Choroid plexus epithelial cell (primary cell): ENCODE measurements at places on chromosomes 5 and 9.

DNA sequence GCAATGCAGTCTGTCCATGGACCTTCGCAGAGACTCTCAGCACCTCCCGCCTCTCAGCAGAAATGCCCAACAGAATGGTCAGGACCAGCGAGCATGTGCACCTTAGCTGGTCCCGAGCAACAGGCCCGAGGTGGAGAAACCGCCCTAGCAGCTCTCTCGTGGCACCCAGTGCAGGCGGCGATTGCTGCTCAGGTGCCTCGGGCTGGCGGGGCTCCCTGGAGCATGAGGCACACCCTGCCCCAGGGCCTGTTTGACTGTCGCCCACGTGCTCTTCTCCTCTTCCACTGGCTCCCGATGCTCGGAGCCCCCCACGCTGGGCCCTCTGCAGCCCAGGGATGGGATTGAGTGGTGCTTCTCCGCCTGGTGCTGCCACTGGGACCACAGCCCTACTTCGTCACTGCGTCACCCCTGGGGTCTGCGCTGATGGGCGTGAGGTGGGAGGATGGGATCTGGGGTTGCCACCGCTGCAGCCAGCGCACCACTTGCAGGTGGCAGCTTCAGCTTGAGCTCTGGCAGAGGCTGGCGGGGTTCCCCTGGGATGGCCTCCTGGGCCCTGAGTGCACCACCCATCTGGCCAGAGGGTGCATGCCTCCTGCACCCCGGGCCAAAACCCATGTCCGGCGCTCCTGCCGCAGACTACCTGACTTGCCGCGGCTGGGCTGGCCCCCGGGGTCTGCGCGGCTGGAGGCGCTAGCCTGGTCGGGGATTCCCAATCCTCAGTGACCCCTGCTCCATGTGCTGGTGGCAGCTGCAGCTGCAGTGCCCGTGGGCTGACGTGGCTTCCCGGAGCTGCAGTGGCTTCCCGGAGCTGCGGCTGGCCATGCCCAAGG, 244.2 kb downstream of the FOXD4L6 start:
- no peak for DNase-seq

- DNase-seq: no peak
Measured at GRCh38 chr5:61000887-61001286, 55.9 kb downstream of the NDUFAF2 start.

DNA sequence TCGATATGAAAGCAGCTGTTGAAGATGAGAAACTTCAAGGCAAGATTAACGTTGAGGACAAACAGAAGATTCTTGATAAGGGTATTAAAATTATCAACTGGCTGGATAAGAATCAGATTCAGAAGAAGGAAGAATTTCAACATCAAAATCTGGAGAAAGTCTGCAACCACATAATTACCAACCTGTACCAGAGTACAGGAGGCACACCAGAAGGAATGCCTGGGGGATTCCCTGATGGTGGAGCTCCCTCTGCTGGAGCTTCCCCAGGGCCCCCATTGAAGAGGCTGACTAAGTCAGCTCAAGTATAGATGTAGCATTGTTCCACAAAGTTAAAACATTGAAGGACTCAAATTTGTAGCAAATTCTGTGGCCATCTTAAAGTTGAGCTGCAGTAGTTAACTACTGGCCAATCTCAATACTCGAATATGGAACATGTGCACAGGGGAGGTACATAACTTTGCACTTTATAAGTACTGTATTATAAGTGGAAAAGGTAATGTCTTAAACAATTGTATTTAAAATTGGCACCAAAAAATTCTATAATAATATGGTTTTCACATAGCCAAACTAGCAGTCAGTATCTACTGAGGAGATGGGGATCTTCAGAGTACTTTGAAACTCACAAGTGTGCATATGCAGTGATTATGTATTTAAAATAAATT, 237.5 kb downstream of the CHSY3 start:
- DNase-seq: peak; percentile 63

DNA sequence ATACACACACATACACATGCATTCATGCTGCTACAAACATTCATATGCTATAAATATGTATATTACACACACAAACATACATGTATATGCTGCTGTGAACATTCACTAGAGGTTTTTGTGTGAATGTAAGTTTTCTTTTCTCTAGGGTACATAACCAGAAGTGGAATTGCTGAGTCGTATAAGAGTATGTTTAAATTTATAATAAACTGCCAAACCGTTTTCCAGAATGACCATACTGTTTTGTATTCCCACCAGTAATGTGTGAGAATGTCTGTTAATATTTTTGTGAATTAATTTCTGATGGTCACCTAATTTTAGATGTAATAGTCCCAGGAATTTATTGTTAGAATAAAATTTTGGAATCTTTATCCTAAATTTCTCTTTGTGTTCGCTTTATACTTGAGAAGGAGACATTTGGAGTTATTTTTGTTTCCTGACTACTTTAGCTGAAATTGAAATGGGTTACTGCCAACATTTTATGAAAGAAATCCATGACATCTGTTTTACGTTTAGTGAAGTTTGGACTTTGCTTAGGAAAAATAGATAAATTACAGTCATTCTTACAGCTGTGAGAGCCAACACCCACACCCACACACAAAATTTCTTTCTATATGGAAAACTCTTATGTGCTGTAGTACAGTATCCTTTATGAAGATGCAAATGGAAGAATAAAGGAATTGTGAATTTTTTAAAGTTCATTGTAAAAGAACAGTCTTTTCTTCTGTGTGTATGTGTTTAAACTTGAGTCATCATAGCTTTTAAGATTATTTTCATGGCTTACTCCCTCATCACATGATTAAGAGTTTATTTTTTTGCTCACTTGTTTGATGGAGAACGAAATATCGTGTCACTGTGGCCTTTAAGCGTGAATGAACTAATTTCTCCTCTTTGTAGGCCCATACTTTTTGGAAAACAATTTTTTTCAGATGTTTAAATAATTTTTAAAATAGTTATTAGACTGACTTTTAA, 24.3 kb downstream of the CENPP start:
- peak; percentile 43 for DNase-seq

DNA sequence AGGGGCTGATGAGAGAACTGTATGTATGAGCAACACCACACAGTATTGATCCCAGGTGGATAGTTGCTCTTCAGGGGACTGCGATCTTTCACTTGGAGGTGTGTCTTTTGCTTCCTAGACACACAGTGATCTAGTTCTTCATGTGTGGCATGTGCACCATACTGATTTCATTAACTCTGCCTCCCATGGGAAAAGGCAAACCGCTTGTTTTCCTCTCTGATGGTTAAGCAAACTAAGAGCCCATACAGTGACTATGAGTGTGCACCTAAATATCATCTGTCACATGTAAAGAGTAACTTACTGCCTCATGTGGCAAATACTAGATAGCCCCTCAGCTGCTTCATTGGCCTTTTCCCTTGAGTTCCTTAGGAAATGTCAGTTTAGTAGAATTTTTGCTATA, 147.3 kb downstream of the TLE4 start:
- DNase-seq: no peak

DNA sequence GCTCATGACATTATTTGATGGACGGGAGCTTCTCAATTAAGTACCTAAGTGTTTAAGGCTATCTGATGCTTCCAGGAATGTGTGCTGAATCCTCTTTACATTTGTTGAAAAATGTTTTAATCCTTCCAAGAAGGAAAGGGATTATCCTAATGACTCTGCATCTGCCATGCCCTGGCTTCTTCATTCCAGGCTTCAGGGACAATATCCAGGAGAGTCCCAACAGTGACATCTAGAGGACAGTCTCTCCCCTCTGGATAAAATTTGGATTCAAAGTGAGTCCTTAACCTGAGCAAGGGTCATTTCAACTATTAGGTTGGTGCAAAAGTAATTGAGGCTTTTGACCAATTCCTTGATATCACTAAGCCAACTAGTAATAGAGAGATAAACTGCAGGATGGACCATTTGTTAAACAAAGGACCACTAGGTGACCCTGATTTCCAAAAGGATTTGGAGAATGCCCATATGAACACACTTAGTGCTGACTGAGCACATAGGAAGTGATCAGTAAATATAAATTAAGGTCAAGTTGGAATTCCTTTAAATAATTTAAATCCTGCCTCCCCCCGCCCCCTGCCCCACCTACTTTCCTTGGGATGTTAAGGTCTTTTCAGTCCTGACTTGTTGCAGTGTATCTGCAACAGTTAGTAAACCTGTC, 19.1 kb downstream of the TNFSF8 start:
- DNase-seq: peak; percentile 58

DNA sequence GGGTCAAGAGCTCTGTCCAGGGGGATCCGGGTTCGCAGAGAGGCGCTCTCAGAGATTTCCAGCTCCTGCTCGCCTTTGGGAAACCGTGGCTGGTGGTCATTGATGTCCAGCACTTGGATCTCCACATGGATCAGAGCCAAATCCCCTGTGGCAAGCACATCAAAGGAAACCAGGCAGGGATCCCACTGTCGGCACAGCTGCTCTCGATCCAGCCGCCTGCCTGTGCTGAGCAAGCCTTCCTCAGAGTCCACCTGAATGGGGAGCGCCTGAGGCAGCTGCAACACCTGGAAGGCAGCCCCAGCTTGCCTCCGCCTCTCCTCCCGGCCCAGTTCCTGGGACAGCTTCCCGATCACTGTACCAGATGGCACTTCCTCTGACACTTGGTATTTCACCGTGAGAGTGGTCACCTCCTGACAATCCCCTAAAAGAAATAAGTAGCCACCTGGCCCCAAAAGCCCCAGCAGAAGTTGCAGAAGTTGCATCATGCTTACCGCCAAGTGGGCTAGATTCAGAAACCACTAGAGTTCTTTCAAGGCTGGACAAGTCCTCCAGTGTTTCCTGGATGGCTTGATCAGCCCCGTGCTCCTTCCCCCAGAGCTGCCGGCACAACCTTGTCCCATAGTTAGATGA, 520 bp downstream of the PCDH12 start:
- DNase-seq: no peak

GRCh38 chr9:28820741-28821140, 1247.5 kb upstream of the C9orf72 start:
- DNase-seq: no peak

DNA sequence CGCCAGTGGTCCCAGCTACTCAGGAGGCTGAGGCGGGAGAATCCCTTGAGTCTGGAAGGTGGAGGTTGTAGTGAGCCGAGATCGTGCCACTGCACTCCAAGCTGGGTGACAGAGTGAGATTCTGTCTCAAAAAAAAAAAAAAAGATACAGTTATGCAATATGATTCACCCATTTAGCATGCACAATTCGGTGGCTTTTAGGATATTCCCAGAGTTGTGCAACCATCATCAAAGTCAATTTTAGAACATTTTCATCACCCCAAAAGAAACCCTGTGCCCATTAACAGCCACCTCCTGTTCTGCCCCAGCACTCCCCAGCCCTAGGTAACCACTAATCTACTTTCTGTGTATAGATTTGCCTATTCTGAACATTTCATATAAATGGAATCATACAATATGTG, 4.3 kb upstream of the DHFR start:
- DNase-seq: peak; percentile 38

DNA sequence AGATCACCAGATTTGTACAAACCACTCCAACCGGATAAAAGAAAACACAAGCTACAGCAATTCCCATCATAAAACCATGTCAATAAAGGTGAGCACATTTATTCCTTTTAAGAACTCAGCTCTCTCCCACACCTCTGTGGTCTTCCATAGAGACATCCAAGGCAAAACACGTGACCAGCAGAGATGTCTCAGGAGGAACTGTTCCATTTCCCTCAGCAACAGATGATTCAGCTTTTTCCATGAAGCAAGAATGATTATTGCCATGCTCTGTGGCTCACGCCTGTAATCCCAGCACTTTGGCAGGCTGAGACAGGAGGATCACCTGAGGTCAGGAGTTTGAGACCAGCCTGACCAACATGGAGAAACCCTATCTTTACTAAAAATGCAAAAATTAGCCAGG, 15.8 kb downstream of the GZMK start:
- peak; percentile 43 for DNase-seq

DNA sequence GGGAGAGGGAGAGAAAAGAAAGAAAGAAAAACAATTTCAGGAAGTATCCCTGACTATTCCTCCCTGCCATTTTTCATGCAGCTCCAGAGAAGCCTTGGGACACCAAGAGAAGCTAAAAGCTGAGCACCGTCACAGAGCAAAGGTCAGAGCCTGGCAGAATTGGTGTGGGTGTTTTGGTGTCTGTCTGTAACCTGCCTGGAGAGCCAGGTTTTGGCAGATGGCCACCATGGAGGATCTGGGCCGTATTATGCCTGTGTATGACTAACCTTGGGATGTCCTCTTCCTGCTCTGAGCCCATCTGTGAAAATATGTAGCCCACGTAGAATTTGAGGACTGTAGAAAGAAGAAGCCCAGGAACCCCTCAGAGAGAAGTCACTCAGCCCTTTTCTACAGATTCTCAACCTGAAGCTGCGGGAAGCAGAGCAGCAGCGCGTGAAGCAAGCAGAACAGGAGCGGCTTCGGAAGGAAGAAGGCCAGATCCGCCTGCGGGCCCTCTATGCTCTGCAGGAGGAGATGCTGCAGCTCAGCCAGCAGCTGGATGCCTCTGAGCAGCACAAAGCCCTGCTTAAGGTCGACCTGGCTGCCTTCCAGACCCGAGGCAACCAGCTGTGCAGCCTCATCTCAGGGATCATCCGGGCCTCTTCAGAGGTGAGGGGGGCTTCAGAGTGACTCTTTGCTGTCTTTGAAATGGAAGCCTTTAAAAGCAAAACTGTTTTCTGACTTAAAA, 18.8 kb downstream of the GLE1 start:
- DNase-seq: peak; percentile 89

DNA sequence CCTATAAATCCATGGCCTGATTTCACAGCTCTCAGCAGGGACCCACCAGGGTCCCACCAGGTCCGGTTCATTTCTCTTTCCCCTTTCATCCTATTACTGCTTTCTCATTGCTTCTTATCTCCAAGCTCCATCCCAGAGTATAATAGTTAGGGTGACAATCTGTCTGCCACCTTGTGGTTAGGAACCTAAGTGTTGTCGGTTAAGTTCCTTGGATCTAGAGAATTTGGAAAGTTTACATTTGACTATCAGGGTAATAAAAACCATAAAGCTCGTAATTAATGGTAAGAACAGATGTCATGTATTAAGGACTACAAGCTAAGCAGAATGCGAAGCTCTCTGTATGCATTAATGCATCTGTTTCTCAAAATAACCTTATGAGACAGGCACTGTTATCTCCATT, 259.1 kb downstream of the SH3GL2 start:
- DNase-seq: peak; percentile 2

DNA sequence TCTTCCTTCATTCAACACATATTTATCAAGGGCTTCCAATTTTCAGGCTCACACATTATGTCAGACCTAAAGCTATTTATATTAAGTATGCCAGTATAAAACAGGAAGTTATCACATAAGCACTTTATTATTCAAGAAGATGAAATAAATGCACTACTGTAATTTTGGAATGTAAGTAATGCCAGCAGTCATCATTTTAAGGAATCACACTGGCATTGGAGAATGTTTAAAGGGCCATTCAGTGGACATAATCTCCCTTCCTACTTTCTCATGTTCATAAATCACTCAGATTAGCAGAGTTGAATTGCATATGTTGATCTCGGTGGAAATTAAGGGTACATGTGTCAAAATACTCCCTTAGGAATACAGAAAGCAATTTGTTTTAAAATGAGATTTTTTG, 164.4 kb downstream of the GIN1 start:
- no peak for DNase-seq

- peak; percentile 18 for DNase-seq
Measured at GRCh38 chr9:81069923-81070322, 619.4 kb downstream of the TLE1 start.

- peak; percentile 7 for DNase-seq
Measured at GRCh38 chr5:124234022-124234769, 512.2 kb downstream of the ZNF608 start.
